Fibroblast of lung (primary cell): ENCODE measurements at places on chromosomes 6 and 20. TPM values are rescaled to one million over a fixed set of nuclear protein-coding genes. Genes with fewer than 3 reads are reported as not detected.

BPIFB1 gene
- polyA plus RNA-seq = not detected in 2 replicates

VIP gene
- not detected in 2 replicates for polyA plus RNA-seq

GLO1 gene
- 140 and 143 TPM in 2 replicates for polyA plus RNA-seq

RNF144B gene
- polyA plus RNA-seq = 0.29 and 0.61 TPM in 2 replicates

MTG2 gene
- 16.5 and 26.2 TPM in 2 replicates for polyA plus RNA-seq

BLOC1S5 gene
- polyA plus RNA-seq = 10.1 and 10.5 TPM in 2 replicates

EPPIN gene
- not detected in 2 replicates for polyA plus RNA-seq
